SJSA1 (cell line): ENCODE measurements at places on chromosomes 16 and 17.

GRCh38 chr17:6711081-6711674 lies 2.0 kb downstream of the SLC13A5 start:
- DNase-seq = no peak

GRCh38 chr17:27496971-27497370 lies 40.7 kb downstream of the KSR1 start:
- DNase-seq = no peak

DNA sequence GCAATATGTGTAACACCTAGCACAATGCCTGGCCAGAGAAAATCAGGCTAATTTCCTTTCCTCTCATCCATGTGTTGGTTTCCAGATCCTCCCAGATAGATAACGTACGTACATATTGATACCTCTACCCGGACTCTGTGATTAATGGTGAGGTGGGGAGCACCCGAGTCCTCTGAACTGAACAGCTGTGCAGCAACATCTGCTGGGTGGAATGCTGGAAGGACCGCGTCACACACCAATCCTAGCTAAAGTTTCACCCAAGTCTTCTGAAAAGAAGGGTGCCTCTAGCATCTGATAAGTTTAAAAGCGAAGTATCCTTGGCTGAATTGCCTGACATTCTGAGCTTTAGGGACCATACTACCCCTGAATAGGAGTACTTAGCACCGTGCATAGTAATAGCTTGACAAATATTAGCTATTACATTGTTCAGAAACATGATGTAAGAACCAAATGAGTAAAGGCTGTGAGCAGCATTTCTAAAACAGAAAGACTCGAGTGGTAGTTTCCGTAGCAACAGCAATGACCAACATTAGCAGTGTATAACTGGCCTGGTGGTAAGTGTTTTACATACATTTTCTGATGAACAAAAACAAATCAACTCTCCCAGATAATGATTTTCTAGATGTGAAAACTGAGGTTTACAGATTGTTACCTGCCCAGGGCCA lies 91.4 kb downstream of the SYCE1L start:
- DNase-seq = no peak

GRCh38 chr17:7175330-7175733 lies 3.8 kb downstream of the ASGR1 start:
- no peak for DNase-seq

GRCh38 chr16:50056226-50056625 lies 9.5 kb upstream of the HEATR3 start:
- no peak for DNase-seq

GRCh38 chr16:71894229-71894920 lies 956 bp upstream of the IST1 start:
- DNase-seq = peak; percentile 56

GRCh38 chr16:56275076-56275475 lies 83.8 kb downstream of the GNAO1 start:
- peak; percentile 50 for DNase-seq

DNA sequence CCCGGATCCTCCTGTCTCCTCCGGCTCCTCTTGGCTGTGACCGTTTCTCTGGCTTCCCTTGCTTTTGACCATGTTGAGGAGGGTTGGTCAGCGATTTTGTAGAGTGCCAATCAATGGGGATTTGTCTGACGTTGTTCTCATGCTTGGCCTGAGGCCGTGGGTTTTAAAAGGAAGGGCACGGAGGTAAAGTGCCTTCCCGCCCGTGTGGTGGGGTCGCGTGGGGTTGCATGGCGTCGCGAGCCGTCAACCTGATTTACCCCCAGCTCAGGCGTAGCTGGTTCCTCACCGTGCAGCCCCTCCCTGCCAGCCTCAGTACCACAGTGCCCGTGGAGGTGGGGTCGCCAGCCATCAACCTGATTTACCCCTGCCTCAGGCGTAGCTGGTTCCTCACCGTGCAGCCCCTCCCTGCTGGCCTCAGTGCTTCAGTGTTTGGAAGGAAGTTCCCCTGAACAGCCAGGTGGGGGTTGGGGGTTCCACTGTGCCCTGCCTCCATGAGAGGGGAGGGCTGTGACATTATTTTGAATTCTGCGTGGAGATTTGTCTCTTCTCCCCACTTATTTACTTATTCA lies 5.0 kb downstream of the TPSAB1 start:
- no peak for DNase-seq

DNA sequence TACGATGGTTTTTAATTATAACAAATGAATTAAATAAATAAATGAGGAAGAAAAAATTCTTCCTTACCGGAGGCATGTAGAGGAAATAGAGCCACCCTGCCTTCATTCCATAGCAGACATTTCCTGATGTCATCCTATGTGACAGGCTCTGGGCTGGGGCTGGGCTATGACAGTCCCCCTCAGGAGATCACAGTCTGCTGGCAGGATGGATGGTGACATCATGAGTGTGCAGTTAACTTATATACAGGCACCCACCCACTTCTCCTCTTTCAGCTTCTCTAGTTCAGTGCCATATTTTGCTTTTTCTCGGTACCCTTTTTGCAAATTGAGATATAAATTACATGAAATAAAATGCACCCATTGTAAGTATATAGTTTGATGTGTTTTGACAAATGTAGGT lies 6.4 kb upstream of the CMTM3 start:
- DNase-seq = no peak

DNA sequence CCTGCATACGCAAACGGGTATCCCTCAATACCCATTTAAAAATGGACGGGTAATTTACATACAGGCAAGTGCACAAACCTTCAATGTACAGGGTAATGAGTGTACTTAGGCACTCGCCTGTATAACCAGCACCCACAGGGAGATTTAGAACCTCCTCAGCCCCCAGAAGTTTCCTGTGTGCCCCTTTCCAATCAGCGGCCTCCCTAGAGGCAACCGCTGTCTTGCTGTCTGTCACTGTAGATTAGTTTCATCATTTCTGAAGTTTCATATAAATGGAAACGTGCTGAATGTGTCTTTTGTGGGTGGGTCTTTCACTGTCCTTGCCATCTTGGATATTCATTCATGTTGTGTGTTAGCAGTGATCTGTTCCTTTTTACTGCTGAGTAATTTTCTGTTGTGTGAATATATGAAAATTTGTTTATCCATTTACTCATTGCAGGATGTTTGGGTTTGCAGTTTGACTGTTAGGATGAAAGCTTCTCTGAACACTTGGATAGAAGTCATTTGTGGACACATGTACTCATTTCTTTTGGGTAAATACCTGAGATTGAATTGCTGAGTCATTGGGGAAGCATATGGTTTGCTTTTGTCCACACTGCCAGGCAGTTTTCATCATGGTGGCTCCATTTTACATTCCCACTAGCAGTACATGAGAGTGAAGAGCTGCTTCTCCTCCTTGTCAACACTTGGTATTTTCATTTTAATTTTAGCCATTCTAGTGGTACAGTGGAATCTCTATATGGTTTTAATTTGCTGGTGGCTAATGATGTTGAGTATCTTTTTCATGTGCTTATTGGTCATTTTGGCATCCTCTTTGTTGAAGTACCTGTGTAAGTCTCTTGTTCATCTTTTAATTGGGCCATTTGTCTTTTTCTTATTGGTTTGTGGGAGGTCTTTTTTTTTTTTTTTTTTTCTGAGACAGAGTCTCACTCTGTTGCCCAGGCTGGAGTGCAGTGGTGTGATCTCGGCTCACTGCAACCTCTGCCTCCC lies 2.1 kb upstream of the ADCY7 start:
- DNase-seq = peak; percentile 60

GRCh38 chr17:17355426-17355825 lies 52.3 kb downstream of the NT5M start:
- no peak for DNase-seq

DNA sequence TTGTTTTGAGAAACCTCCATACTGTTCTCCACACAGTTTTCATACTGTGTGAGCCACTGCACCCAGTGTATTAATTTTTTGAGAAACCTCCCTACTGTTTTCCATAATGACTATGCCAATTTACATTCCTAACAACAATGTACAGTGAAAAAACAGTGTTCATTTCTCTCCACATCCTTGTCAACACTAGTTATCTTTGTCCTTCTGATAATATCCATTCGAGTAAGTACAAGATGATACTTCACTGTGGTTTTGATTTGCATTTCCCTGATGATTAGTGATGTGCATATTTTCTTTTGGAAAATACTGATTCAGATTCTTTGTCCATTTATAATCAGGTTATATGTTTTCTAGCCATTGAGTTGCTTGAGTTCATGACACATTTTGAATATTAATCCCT lies 462.0 kb downstream of the CDH11 start:
- DNase-seq = no peak

GRCh38 chr16:2715519-2715918 lies 4.5 kb downstream of the PRSS27 start:
- DNase-seq = no peak

DNA sequence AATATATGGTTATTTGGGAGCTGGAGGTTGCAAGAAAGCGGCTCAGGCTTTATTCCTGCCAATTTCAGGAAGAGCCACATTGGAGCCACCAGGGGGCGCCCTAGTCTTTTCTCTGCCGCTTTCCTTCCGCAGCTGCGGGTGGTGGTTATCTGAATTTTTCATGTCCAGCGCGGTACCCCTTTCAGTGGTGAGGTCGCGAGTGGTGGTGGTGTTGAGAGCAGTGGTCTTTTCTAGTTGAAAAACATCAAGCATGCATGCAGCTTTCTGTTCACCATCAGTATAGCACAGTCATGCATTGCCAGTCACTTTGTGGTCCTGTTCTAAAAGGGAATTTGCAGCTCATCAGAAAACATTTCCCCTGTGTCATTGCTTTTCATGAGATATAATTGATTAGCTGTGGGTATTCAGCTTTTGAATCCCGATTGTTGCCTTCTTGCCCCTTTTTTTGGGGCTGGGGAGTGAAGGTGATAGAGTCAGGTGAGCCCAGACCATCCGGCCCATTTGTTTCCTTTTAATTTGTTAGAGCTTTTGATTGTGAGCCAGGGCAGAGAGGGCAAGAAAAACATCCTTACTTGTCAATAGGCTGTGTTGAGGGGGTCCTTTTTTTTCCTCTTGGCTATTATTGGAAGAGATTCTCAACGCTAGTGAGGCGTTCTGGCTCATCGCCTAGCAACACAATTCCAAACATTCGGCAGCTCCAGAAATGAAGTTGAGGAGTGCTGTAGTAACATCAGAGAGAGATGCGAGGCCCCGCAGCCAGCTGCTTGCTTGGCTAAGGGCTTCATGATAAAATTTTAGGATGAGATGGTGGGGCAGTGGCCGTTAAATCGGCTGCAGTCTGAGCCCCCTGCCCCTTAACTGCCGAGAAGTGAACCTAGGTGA lies 119.0 kb downstream of the SNX29 start:
- DNase-seq = peak; percentile 62

DNA sequence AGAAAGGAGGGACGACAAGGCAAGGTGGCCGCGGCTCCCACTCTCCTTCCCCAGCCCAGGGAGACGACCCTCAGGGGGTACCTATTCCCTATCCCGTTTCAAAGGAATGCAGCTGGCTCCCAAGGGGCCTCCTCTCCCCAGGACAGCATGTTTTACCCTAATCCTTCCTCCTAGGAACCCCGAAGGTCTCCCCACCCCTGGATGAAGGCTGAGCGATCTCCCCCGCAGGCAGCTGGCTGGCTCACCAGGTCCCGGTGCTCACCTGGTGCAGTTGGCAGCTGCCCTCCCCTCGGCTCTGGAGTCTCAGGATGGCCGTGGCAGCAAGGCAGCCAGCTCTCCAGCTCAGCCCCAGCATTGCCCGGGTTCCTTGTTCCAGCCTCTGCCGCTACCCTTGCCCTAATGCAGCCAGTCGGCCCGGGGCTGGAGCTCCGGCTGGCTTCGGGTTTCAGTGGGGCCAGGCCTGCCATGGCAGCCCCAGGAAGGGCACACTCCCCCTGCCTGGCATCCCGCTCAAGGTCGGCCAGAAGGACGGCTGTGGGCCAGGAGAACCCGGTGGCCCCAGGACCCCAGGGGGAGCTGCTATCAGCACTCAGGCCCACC lies 4.6 kb downstream of the CLUH start:
- no peak for DNase-seq

DNA sequence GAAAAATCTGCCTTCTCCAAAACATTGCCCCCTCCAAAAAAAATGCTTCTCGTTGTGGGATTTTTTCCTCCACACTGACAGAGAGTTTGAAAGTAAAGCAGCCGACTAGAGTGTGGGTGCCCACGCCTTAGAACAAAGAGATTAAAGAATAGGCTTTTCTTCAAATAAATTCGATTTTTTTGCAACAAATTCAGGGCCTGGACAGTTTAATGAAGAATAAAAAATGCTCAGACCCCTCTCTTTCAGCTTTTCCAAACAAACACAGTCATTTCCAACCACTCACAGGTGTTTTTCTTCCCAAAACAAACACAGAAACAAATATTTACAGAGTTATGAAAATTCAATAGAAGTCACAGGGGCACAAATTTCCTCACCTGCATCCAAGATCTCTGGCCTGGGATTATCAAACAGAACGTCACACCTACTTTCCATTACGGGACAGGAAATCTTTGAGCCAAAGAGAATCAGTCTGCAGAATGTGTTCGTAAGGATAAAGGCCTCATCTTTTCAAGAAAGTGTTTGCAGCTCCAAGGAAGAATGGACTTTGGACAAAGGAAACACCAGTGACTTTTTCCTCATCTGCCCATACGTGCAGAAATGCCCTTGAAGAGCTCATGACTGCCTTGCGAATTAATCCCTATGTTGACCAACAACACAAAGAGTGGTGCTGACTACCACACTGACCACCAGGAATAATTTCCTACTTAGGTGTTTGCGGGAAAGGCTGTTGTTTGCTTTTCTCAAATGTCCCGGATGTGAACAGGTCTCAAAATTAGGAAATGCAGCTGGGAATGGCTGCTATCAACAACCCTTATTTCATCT lies 31.3 kb upstream of the TOX3 start:
- no peak for DNase-seq

DNA sequence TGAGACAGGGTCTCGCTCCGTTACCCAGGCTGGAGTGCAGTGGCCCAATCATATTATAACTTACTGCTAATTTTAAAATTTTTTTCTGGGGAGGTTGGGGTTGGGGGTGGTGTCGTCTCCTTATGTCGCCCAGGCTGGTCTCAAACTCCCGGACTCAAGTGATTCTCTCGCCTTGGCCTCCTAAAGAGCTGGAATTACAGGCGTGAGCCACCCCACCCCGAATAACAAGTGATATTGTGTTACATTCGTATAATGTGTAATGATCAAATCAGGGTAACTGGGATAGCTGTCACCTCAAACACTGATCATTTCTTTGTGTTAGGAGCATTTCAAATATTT lies 16.2 kb upstream of the KPNA2 start:
- no peak for DNase-seq

- DNase-seq = no peak
These were observed 6.5 kb upstream of the USP32 start for GRCh38 chr17:60398227-60398959.

- DNase-seq = no peak
These were observed 11.2 kb downstream of the P2RX1 start for GRCh38 chr17:3905017-3905520.

DNA sequence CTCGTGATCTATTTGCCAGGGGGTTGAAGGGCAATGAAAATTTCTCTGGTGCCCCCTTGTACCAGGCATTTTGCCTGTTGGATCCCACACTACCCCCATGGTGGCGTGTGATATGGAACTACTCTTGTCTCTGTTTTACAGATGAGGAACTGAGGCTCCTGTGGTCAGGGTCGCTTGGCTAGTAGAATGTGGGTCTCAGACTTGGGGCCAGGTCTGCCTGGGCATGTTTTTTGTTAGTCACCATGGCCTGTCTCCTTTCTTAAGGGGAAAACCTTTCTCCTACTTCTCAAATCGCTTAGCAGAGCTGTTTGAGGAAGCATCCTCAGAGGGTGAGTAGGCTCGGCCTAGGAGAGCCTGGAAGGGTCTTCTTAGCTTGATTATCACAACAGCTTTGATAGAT lies 51.2 kb downstream of the CLEC16A start:
- no peak for DNase-seq

- DNase-seq = no peak
These were observed 489.9 kb upstream of the CDH5 start for GRCh38 chr16:65876624-65877023.
